ENCODE measurements at places on chromosomes 7 and 10.

GRCh38 chr7:55140941-55141278, 122.1 kb downstream of the EGFR start:
- no peak for DNase-seq

- no peak for DNase-seq
Observed at GRCh38 chr10:525565-526315, 163.7 kb downstream of the DIP2C start.

GRCh38 chr7:109996927-109997326, 1094.0 kb upstream of the LRRN3 start:
- DNase-seq = no peak

DNA sequence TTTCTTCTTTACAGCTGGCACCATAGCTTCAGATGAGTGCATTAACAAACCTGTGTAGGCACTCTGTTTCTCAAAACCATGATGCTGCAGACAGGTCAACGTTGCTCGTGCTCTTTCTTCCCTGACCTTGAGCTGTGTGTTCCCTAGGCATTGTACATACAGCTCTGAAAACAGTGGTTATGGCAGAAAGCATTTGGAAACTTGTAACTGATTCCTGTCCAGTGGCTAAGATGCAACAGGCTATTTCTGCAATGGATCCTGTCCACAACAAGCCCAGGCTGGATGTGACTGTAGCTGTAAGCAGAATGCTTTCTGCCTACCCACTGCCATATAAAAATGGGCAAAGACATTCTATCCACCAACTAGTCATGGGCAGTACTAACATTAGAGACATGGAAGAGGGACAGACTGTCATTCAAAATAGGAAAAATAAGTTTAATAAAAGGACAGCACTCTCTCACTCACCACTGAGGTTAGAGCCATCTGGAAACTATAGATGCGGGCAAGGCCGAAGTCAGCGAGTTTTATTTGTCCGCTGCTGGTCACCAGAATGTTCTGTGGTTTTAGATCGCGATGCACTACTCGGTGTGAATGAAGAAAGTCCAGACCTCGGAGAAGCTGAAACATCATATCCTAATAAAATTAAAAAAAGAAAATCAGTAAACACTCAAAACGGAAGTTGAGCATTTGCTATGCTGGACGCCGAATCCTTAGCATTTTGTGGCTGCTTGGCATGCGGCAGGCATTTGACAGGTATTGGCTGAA, 111.0 kb downstream of the CDK6 start:
- DNase-seq = no peak

GRCh38 chr7:87926581-87927461, 7.2 kb upstream of the ADAM22 start:
- DNase-seq = peak; percentile 31
